ENCODE measurements at places on chromosomes 16 and 17. TPM values are rescaled to one million over a fixed set of nuclear protein-coding genes. Genes with fewer than 3 reads are reported as not detected.

DNAAF8 gene
- total RNA-seq, result 0.11 TPM

STAC2 gene
- total RNA-seq, result not detected

SGCA gene
- not detected for total RNA-seq

NPIPA8 gene
- 19.4 TPM for total RNA-seq

FBXL16 gene
- total RNA-seq, result 6.8 TPM

MYH8 gene
- not detected for total RNA-seq

KRT33A gene
- total RNA-seq, result not detected

All from activated CD4-positive, alpha-beta T cell treated with anti-CD3 and anti-CD28 coated beads for 36 hours (primary cell).